Placental pericyte (primary cell): ENCODE measurements at places on chromosomes 5 and 9. TPM values are rescaled to one million over a fixed set of nuclear protein-coding genes. Genes with fewer than 3 reads are reported as not detected.

SLC4A9 gene
- total RNA-seq = not detected in 2 replicates

IFNA13 gene
- not detected in 2 replicates for total RNA-seq

TMOD1 gene
- total RNA-seq = 0.43 TPM in 1 of 2 replicates, not detected in the other

NMUR2 gene
- under 0.01 TPM in 1 of 2 replicates, not detected in the other for total RNA-seq

MSANTD3 gene
- 44.2 and 94.9 TPM in 2 replicates for total RNA-seq

NUDT2 gene
- total RNA-seq = 27.8 and 31.1 TPM in 2 replicates

PPP3R2 gene
- not detected in 2 replicates for total RNA-seq

BRIX1 gene
- total RNA-seq = 46.8 and 51.7 TPM in 2 replicates

DPH7 gene
- total RNA-seq = 26.7 and 29.5 TPM in 2 replicates

KCTD16 gene
- 1.1 and 3.7 TPM in 2 replicates for total RNA-seq

ENTREP1 gene
- total RNA-seq = 0.14 and 0.22 TPM in 2 replicates

CDO1 gene
- total RNA-seq = 1.3 and 6.0 TPM in 2 replicates

SLC6A18 gene
- total RNA-seq = not detected in 2 replicates
